CD4-positive, alpha-beta T cell (primary cell): ENCODE measurements at places on chromosomes 5 and 9.

- no peak for DNase-seq
Measured at GRCh38 chr5:176789873-176790615, 20.3 kb upstream of the UNC5A start.

DNA sequence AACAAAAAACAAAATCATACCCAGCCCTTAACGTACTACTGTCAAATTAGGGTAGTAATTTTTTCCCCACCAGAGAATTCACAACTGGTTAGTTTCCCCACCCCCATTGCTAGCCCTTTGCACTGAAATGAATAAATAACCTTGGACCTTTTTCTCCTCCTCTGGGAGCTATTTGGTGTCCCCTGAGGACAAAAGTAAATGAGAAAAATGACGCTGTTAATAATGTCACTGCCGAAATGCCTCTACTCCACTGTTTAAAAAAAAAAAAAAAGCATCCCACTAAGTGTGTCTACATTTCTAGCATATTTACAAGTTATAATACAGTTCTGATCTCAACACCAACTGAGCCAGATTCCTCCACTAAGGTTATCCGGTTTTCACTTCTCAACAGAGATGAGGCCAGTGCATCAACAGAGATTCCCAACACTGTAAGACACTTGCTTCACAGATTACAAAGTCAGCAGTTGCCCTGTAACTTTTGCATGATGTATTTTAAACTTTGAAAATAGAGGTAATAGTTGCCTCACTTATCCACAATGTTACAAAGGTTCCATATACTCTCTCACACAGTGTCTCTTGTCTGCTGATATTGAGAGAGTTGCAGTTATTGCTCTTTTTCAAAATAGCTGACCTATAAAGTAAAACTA is 5.1 kb upstream of the NFIB start:
- DNase-seq, result no peak

- no peak for DNase-seq
Measured at GRCh38 chr9:37656936-37657335, 6.2 kb downstream of the FRMPD1 start.

GRCh38 chr9:138102246-138103051 is 224.9 kb downstream of the CACNA1B start:
- DNase-seq, result no peak

DNA sequence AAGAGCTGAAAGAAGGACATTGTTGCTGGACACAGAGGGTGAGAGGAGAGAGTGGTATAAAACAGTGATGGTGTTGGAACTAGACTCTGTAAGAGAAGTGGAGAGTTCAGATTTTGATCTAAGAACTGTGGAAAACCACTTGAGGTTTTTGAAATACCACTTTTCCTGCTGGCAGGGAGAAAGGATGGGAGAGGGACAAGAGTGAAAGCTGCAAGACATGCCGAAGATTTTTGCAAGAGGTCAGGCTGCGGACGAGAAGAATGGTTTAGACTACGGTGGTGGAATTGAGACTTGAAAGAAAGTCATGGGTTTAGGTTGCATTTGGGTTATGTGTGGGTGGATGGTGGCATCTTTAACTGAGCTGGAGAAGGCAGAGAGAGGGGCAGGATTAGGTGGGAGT is 202.2 kb upstream of the RPS23 start:
- no peak for DNase-seq

DNA sequence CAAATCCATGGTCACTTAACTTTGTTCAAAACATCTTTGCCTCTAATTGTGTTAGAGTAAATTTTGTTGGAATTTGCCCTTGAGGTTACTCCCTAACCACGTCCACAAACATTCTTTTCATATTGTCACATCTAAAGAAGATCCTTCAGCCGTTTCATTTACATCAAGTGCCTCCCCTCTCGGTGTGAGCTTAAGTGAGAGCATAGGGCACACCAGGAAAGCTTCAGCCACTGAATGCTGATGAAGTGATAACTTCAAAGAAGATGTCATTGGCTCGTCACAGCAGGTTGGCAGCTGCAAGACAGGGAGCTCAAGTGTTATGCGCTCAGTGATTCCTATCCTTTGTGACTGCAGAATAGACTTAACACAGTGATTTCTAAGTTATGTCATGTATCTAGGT is 49.6 kb upstream of the ADAMTS19 start:
- DNase-seq, result no peak

GRCh38 chr5:88606626-88607025 is 276.4 kb downstream of the MEF2C start:
- DNase-seq, result no peak

GRCh38 chr9:134566196-134566847 is 75.3 kb upstream of the COL5A1 start:
- DNase-seq, result no peak
